ENCODE measurements at places on chromosomes 11 and 22. TPM values are rescaled to one million over a fixed set of nuclear protein-coding genes. Genes with fewer than 3 reads are reported as not detected.

KLHL35 gene
- polyA plus RNA-seq, result 1.2 TPM

AMBRA1 gene
- polyA plus RNA-seq, result 23.3 TPM

TM7SF2 gene
- 16.1 TPM for polyA plus RNA-seq

TMEM86A gene
- polyA plus RNA-seq, result 3.2 TPM

FAM180B gene
- 0.28 TPM for polyA plus RNA-seq
